ENCODE measurements at places on chromosomes 16 and 17.

DNA sequence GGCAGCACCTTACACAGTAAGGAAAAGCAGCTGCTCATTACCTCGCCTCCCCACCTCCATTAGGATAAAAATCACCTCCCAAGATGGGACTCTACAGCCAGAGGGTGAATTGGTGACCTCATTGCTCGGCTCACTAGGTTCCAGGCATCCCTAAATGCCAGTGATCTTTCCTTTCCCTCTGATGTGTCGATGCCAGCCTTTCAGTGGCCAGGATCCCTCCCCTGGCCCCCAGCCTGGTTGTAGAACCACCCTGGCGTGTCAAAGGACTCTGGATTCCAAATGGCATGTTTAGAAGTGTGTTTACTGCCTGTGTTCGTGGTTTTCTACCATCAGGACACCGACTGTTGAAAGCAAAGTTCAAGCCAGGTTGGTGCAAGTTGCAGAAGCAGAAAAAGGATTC is 72.1 kb upstream of the LYRM9 start:
- no peak for DNase-seq

- no peak for DNase-seq
Measured at GRCh38 chr16:62035115-62036092, 834 bp downstream of the CDH8 start.

DNA sequence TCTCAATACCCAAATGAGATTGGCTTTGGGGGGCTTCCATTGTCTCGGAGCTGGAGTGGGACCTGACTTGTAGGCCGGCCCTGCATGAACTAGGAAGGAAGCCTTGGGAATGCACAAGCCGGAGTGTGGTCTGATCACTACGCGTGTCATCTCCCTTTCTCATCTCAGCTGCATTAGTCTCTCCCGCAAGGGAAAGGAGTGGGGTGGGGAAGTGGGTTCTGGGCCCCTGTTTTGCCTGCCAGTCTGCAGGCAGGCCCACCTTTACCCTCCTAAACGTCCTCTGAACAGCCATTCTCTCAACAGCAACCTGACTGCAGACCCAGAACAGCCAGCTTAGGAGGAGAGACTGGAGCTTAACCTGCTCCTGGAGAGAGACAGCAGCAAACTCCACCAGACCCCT is 11.4 kb upstream of the DNAI2 start:
- no peak for DNase-seq

DNA sequence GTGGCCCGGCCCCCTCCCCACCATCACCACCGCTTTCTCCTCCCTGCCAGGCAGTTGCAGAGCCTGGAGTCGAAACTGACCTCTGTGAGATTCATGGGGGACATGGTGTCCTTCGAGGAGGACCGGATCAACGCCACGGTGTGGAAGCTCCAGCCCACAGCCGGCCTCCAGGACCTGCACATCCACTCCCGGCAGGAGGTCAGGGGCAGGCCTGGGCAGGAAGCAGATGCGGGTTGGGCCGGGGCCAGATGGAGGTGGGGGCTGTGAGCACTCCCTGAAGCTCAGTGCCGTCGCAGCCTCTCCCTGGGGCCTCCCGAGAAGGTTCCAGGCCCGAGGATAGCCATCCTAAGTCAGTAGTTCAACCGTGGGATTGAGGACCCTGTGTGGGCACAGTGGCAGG is 14.2 kb upstream of the ADGRG3 start:
- no peak for DNase-seq

DNA sequence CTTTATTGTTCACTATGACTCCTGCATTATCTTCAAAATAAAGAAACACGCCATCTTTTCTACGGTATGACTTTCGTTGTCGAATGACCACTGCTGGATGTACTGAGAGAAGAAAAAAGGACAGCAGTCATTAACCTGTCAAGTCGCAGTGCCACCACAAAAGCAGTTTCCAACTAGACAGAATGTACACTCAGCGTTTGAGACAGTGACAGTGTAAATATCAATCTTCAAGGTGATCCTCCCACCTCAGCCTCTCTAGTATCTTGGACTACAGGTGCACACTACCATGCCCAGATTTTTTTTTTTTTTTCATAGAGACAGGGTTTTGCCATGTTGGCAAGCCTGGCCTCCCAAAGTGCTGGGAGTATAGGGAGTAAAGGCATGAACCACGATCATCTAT is 3.1 kb downstream of the RPL23 start:
- no peak for DNase-seq

DNA sequence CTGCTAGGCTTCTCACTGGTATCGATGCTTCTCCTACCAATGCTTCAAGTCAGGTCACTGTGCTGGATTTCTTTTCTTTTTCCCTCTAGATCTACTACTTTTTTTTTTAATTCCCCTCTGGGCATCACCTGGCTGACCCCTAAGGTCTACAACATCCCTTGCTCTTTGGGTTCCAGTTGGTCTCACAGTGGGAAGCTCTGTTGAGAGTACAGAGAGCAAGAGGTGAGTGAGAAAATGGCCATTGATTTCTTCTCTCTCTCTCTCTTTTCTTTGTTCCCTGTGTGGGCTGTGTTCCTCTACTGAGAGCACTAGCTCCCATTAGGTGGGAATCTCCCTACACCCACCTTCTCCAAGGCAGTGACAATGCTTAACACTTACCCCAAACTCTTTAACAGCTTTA is 413.4 kb downstream of the KCNJ2 start:
- no peak for DNase-seq

DNA sequence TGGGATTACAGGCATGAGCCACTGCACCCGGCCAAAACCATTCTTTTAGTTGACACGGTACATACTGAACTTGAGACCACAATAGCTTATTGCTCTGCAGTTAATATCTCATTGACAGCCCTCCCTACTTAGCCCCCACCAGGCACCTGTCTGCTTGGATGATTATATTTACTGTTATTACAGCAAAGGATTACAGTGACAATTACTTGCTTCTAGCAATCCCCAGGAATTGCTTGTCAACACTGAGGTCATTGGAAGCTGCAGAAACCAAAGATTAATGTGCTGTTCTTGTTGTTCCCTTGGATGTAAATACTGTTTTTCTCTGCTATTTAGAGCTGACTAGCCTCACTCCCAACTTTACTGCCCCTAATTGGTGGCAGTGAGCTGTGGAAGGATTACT is 211.2 kb downstream of the LGALS9B start:
- DNase-seq = no peak

DNA sequence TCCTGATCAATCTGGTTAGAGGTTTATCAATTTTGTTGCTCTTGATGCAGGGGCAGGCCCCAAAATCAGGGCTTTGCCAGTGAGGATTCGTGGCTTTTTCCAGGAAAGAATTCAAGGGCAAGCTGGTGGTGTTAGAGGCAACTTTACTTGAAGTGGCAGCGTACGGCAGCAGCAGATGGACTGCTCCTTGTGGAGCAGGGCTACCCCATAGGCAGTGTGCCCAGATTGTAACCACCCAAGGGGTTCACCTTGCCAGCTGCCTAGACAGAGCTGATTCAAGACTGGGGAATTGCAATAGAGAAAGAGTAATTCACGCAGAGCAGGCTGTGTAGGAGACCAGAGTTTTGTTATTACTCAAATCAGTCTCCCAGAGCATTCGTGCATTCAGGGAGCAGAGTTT is 16.7 kb downstream of the DRC7 start:
- no peak for DNase-seq

GRCh38 chr16:52078716-52079655 is 468.0 kb downstream of the TOX3 start:
- DNase-seq = no peak
